ENCODE measurements at places on chromosomes 3 and 15.
A peak's percentile ranks its signal among the peaks of the same experiment; 100 is the strongest.

DNA sequence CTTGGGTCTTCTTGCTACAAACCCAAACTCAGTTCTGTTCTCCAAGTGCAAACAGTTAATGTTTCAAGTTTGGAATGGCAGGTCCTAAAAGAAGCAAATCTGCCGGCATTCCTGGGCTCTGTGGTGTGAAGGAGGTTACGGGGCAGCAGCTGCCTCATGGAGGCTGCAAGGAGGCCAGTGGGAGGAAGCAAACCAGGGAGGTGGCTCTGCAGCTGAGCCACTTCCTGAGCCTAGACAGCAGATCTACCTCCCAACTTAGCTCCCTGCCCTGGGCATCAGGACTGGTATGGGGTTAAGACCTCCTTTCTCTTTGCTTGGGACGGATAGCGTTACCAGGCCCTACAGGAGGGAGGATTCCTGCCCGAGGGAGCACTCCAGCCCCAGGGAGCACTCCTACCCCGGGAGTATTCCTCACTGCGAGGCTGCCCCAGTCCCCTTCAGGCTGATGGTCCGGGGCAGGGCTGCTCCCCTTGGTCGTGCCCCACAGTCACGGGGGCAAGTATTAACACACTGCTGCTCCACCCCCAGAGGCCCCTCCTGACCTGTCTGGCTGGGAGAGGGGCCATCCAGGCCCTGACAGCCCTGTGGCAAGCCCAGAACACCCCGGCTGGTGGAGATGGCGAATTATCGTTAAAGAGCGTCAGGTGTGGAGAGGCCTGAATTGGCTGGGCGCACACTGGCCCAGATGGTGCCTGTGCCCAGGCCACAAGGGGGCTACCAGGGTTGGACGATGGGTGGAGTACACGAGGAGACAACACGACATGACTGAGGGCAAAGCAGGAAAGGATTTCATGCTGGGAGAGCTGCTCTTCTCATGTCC, 129.9 kb downstream of the ATP10A start:
- DNase-seq = no peak

- peak; percentile 48 for DNase-seq
Measured at GRCh38 chr15:89361451-89362202, 27.0 kb upstream of the POLG start.

GRCh38 chr3:49616061-49616460, 58.1 kb upstream of the APEH start:
- DNase-seq = no peak

- no peak for DNase-seq
Measured at GRCh38 chr3:122067214-122067550, 12.0 kb downstream of the CD86 start.

DNA sequence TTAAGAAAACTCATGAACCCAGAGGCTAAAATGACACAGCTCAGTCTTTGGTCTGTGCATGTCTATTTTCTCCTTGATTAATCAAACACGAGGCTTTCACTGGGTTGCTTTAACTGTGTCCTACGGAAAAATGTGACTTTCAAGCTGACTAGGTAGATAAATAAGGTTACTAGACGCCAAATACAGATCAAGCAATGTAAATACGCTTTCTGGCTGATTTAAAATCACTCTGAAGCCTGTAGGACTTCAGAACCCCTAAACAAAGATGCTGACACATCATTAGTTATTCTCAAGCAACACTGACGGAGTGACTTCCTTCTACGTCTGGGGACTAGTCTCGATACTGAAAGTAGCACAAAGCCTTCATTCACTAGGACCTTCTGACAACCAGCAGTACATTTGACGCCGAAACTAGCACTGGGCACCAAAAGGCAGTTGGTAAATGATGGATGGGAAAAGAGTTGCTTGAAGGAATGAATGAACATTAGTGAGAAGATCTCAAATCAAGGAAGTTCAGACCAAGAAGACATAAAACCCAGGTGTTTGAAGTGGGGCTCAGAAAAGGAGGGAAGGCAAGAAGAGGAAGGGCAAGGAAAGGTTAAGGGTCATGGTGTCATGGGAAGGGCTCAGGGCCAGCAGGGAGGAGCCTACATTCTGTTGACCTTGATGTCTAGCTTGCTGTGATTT, 67.1 kb upstream of the CDV3 start:
- DNase-seq = no peak

DNA sequence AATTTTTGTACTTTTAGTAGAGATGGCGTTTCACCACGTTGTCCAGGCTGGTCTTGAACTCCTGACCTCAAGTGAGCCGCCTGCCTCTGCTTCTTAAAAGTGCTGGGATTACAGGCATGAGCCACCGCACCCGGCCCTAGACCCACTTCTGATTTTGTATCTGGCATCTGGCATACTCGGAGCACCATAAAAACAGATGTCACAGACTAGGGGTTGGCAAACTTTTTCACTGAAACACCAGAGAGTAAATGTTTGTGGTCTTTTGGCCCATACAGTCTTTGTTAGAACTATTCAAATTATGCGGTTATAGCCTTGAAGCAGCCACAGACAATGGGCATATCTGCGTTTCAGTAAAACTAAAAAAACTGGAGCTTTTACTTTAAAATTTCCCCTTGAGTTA, 110.7 kb downstream of the TJP1 start:
- no peak for DNase-seq

- DNase-seq = no peak
Measured at GRCh38 chr3:39185959-39186691, 6.3 kb downstream of the XIRP1 start.

- DNase-seq = no peak
Measured at GRCh38 chr3:149415484-149415883, 38.0 kb upstream of the TM4SF1 start.

DNA sequence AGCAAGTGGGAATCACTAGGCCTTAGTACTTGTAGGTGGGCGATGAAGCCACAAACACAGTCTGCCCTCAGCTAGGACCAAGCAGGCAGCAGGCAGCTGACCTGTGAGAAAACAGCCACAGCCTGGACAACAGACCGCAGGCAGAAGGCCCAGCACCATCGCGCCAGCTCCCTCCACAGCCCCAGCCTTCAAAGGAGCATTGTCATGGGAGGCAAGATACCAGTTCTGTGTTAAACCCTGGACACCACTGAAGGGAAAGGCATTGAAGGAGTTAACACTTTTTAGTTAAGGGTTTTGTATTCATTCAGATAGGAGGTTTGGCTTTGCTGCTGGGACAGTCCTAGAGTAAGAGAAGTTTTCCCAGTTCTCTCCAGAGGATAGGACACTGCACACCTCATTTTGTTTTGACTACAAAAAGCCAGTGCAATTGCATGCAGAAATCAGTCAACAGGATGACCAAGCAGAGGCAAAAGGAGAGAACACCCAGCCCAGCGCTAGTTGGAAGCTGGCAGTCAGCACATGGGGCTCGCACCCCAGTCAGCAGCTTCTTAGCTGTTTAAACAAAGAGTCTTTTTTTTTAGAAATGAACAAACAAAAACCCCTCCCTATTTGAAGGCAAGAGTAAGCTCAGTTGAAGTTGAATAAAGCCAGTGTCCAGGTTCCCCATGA, 286.1 kb upstream of the TPM1 start:
- DNase-seq = no peak

- DNase-seq = no peak
Measured at GRCh38 chr3:150222691-150223489, 185.2 kb upstream of the TSC22D2 start.

DNA sequence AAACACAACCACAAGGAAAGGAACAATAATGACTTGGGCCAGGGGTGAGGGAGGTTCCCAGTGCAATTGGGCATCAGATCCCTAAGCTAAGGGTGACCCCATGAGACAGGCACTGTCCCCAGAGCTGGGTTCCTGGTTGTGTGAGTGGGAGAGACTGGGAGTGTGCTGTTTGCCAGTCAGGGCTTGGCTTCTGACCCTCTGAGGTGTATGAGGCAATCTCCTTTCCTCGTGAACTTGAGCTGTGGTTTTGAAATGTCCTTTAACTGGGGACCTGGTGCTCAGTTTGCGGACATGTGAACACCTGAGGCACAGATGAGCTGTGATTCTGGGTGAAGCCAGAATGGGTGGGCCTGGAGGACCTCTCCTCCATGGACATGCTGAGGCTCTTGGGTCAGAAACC, 58.5 kb upstream of the PLXNA1 start:
- DNase-seq = no peak

- DNase-seq = no peak
Measured at GRCh38 chr3:109678600-109678999, 341.3 kb upstream of the DPPA4 start.

DNA sequence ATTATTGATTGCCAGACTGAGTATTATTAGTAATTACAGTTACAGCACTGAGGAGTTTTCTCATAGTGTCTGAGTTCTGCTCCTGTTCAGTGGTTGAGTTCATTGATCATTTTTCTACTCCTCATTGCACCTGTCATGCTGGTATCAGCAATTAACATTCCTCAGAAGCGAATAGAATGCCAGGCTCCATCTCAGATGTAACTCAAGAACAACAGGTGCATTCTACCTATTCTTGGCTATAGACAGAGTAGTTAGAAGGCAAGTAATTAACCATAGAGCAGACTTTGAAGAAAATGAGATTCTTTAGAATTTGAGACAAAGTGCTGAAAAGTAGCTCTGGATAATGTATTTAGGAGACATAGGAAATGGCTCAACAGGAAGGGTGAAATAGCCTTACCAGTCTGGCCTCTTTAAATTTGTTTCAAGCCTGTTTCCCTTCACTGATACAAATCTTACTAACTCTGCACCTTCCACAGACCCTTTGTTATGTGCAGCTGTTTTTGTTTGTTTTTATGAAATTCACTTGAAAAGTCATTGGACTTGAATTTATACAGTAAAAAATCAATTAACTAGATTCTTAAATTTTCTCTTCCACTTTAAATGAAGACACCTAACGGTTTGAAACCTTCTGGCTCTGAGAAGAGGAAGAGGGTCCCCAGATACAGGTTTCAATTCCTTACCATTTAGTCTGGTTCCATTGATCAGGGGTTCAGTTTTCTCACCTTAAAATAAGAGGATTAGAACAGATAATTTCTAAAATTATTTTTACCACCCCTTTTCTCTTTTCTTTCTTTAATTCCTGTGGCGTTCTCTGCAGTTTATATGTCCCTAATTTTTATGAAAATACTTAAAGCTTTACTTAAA, 109.6 kb downstream of the FNDC3B start:
- no peak for DNase-seq

DNA sequence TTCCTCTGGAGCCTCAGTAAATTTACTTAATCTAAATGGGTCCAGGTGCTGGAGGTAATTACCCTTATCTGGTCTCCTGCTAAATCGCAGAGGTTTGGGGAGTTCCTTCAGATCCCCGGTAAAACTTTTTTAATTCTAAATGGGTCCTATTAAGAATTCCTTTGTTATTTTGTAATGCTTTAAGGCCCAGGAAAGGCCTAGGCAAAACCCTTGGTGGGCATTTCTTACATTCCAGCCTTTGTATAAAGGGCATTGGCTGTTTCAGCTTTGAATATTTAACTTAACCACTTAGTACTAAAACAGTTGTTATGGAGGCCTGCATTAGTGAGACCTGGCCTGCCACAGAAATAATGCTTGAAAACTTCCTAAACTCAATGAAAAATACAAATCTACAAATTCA, 14.9 kb upstream of the ZNF662 start:
- DNase-seq = no peak

- DNase-seq = no peak
Measured at GRCh38 chr3:33312361-33312760, 35.1 kb downstream of the FBXL2 start.

DNA sequence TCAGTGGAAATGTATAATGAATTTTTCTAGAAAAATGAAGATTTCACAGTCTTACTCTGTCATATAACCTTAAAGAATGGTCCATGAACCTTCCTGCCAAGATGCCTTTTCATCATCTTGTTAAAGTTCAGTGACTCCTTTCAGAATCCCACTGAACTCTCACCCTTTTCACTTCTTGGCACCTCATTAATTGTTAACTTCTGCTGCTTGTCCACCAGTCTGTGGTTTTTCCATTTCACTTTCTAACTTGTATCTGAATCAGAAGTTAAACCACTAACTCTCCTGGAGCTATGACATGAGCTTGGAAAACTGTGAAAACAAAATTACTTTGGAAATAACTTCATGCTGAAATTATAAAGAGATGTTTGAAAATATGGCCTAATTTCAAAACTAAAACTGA, 281.2 kb upstream of the ALCAM start:
- no peak for DNase-seq

DNA sequence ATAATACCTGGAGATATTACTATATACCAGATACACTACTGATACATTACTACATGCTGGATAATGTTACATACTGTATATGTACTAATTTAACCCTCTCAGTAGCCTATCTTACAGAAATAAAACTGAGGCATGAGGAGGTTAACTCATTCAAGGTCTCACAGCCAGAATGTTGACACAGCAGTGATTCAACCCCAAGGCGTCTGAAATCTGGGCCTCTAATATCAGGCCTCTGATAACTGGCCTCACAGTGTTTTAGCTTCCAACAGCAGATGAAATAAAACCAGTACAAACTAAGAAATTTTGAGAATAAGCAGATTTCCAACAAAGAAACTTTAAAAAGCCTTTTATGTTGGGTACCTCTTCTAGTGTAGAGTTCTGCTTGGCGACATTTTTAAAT, 23.4 kb downstream of the DZIP1L start:
- DNase-seq = no peak

- no peak for DNase-seq
Measured at GRCh38 chr3:77686560-77686959, 646.7 kb downstream of the ROBO2 start.

DNA sequence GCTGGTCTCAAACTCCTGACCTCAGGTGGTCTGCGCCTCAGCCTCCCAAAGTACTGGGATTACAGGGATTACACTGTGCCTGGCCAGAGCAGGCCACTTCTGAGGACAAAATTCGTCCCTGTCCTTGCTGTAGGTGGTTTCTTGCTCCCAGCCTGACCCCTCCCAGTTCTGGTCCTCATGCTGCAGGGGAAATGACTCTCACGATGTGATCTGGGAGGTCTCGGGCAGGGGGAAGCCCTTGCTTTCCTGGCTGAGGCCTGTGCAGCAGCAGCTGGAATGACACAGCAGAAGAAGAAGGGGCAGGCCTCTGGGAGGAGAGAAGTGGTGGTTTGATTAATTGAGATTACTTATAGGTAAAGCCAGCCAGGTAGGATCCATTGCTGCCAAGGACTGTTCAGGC, 39.3 kb downstream of the MEGF11 start:
- no peak for DNase-seq

DNA sequence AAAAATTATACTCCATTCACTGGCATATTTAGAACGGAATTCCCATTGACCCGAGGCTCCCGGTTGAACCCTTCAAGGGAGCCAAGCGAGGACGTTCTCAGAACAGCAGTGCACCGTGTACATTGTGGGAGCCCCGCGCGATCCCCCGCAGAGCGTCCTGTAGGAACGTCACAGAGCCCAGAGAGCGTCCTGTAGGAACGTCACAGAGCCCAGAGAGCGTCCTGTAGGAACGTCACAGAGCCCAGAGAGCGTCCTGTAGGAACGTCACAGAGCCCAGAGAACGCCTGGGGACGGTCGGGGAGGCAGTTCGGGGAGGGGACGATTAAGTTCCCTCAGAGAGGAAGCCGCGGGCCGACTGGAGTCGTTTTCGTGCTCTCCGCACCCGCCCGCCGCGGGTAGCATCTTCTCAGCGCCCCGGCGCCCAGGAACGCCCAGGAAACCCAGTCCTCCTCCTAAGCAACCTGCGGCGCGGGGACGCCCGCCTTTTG, 506 bp upstream of the ATP1B3 start:
- DNase-seq = peak; percentile 72
